ENCODE measurements at places on chromosomes 3 and 15. TPM values are rescaled to one million over a fixed set of nuclear protein-coding genes. Genes with fewer than 3 reads are reported as not detected.

GRCh38 chr15:91055548-91056331 is 33.3 kb upstream of the VPS33B start:
- DNase-seq = peak; percentile 18
- no peak overlapping the region for H3K4me3 ChIP-seq
- no peaks in the 10 kb centered on the region for H3K4me1 ChIP-seq
- H3K27ac ChIP-seq = no peak overlapping the region
- H3K36me3 ChIP-seq = no peaks in the 10 kb centered on the region

GRCh38 chr15:23516866-23517265 is 48.6 kb upstream of the MKRN3 start:
- no peaks in the 10 kb centered on the region for H3K36me3 ChIP-seq
- H3K4me1 ChIP-seq = no peaks in the 10 kb centered on the region
- H3K27ac ChIP-seq = no peak overlapping the region
- DNase-seq = no peak

GRCh38 chr3:59246719-59247401 is 197.0 kb upstream of the CFAP20DC start:
- H3K4me3 ChIP-seq = no peak overlapping the region
- H3K4me1 ChIP-seq = no peaks in the 10 kb centered on the region
- H3K27me3 ChIP-seq = no peaks in the 10 kb centered on the region
- H3K27ac ChIP-seq = no peak overlapping the region
- DNase-seq = no peak

DNA sequence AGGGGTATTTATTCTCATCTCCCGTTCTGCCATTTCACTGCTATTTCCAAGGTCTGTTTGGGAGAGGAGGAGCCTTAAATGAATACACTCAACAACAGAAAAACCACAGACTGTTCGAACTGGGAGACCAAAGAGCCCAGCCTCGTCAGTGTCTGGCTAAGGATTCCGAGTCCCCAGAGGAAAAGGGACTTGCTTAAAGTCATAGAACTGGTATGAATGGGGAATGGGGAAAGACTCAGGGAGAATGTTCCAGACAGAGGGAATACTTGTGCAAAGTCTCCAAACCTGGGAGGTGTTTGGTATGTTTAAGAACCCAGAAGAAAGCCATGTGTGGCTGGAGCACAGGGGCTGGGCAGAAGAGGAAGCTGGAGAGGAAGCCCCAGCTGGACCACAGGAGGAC is 46.9 kb downstream of the FAM43A start:
- H3K4me3 ChIP-seq = no peak overlapping the region
- H3K27me3 ChIP-seq = peaks cover 5% of the 10 kb centered on the region
- DNase-seq = no peak
- no peak overlapping the region for H3K27ac ChIP-seq
- no peaks in the 10 kb centered on the region for H3K4me1 ChIP-seq

DNA sequence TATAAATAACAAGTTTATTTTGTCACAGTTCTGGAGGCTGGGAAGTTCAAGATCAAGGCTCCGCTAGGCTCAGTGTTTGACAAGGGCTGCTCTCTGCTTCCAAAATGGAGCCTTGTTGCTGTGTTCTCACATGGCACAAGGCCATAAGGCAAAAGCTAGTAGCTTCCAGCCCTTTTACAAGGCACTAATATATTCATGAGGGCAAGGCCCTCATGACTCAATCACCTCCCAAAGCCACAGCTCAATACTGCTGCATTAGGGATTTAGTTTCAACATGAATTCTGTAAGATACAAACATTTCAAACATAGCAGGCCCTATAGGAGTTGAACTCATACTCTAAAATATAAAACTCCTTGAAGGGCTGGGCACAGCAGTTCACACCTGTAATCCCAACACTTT is 30.2 kb downstream of the ZBTB11 start:
- H3K4me3 ChIP-seq = no peak overlapping the region
- peaks cover 24% of the 10 kb centered on the region for H3K4me1 ChIP-seq

GRCh38 chr3:194952841-194953241 is 267.2 kb downstream of the FAM43A start:
- H3K27me3 ChIP-seq = no peaks in the 10 kb centered on the region
- no peak overlapping the region for H3K4me3 ChIP-seq
- H3K27ac ChIP-seq = no peak overlapping the region
- no peaks in the 10 kb centered on the region for H3K4me1 ChIP-seq

DNA sequence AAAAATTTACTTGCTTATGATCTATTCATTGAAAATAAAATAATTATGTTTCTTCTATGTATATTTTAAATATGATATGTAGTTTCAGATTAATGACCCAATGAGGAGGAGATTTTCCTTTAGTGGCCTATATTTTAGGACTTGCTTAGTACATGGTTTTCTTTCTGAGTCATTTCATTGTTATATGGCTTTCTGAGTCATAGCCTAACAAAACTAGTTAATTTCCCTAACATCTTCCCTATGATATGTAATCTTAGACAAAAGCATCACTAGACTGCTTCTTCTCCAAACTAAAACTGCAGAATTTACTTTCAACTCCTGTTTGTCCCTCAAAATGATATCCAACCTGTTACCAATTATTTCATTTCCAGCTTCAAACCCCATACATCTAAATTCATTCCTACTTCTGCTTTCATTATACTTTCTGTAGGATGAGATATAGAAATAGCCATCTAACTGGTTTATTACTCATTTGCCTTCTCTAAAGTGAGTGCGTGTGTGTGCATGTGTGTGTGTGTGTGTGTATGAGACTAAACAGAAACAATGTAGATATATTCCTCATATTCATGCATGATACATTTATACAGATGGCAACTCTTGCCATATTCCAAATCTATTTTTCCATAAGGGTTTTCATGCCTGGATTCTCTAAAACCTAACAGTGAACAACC is 915.0 kb upstream of the GBE1 start:
- H3K27ac ChIP-seq = no peak overlapping the region
- H3K27me3 ChIP-seq = no peaks in the 10 kb centered on the region
- DNase-seq = no peak
- H3K4me3 ChIP-seq = no peak overlapping the region

DNA sequence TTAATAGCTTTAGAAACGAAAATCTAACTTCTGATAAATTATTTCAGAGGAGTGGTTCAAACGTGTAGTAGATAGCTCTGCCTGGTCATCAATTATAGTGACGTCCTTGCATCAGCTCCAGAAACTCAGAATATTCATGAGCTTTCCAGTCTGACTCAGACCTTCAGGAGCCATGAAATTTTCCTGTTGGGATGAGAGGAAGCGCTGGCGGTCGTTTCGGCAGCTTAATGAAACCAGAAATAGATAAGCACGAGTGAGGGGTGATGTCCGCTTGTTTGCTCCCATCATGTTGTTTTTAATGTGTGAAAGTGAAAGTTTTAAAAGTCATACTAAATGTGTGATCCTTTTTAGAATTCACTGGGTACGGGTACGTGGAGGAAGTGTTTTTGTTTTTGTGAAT is 141.1 kb downstream of the PGPEP1L start:
- H3K27me3 ChIP-seq = no peaks in the 10 kb centered on the region
- H3K4me3 ChIP-seq = peak overlapping the region; percentile 63
- H3K4me1 ChIP-seq = peaks cover 5% of the 10 kb centered on the region
- no peaks in the 10 kb centered on the region for H3K36me3 ChIP-seq

GRCh38 chr3:74127256-74127655 is 487.2 kb downstream of the CNTN3 start:
- no peak for DNase-seq
- H3K27ac ChIP-seq = no peak overlapping the region
- no peaks in the 10 kb centered on the region for H3K36me3 ChIP-seq
- H3K27me3 ChIP-seq = no peaks in the 10 kb centered on the region
- H3K4me1 ChIP-seq = no peaks in the 10 kb centered on the region
- no peak overlapping the region for H3K4me3 ChIP-seq

DNA sequence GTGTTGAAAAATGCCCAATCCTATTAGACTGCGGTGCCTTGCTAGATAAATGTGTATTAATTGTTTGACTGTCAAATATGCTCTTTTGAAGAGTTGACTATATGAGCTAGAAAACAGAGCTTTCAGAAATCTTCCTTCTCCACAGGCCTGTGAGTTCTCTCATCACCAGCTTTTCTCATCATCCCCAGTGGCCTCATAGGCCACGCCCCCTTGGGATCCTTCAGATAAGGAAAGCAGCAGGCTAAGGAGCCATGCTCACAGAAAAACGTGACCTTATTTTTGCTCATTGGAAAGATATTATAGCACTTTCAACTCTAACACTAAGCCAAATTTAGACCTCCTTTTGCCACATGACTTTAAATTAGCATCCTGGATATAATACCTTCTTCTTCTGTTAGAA is 514.4 kb upstream of the ARRDC4 start:
- no peaks in the 10 kb centered on the region for H3K36me3 ChIP-seq
- H3K4me3 ChIP-seq = no peak overlapping the region
- no peak overlapping the region for H3K27ac ChIP-seq
- no peaks in the 10 kb centered on the region for H3K27me3 ChIP-seq

DNA sequence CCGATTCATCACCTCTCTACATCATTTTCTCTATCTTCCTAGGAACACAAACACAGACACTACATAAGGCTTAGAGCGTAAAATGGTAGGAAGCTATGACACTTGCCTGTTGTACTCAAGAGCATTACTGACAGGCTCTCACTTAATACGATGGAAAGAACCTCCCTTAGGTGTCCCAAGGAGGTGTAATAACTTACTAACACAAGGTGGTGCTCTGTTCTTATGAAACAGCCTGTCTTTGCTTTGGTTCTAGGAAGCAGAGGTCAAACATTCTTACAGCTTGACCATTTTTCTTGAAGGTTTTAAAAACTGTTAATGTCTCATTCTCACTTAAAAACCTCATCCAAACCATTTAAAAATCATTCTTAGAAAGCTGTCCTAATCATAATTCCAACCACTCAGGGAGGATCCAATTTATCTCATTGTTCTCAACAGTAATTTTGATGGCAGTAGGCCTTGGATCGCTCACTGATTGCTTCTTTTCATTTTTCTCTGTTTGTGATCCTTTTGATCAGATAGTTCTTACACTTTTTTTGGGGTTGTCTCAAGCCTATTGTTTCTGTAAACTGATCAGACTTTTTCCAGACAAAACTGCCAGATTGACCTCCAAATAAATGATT is 317.8 kb upstream of the AGTR1 start:
- no peak overlapping the region for H3K27ac ChIP-seq
- H3K27me3 ChIP-seq = no peaks in the 10 kb centered on the region
- no peak overlapping the region for H3K4me3 ChIP-seq
- H3K36me3 ChIP-seq = no peaks in the 10 kb centered on the region

GRCh38 chr3:51276046-51276445 is 109.0 kb upstream of the MANF start:
- no peak overlapping the region for H3K4me3 ChIP-seq
- DNase-seq = no peak
- no peaks in the 10 kb centered on the region for H3K27me3 ChIP-seq
- peaks cover 9% of the 10 kb centered on the region for H3K4me1 ChIP-seq
- no peak overlapping the region for H3K27ac ChIP-seq
- no peaks in the 10 kb centered on the region for H3K36me3 ChIP-seq

- no peak overlapping the region for H3K27ac ChIP-seq
- no peaks in the 10 kb centered on the region for H3K27me3 ChIP-seq
- no peaks in the 10 kb centered on the region for H3K4me1 ChIP-seq
- no peak overlapping the region for H3K4me3 ChIP-seq
- no peaks in the 10 kb centered on the region for H3K36me3 ChIP-seq
- DNase-seq = no peak
Measured at GRCh38 chr15:98874773-98875172, 132.8 kb downstream of the PGPEP1L start.

DNA sequence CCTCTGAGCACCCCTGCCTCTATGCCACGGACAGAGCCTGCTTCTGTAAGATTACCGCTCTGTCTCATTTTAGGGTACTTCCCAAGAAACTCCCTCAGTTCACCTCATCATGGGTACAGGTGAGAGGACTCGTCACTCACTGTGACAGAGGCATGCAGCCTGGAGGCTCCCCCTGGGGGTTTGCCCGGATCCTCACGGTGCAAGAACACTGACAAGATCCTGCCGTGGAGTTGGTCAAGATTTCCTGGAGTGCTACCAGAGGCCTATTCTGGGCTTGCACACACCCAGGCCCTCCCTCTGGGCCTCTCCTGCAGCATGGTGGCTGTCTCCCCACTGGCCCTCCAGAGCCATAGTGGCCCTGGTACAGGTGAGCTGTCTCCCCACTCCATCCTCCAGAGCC is 103.1 kb upstream of the TNIK start:
- H3K27me3 ChIP-seq = no peaks in the 10 kb centered on the region
- peak; percentile 25 for DNase-seq
- H3K36me3 ChIP-seq = no peaks in the 10 kb centered on the region
- H3K4me1 ChIP-seq = peaks cover 14% of the 10 kb centered on the region
- no peak overlapping the region for H3K4me3 ChIP-seq

GRCh38 chr3:126116526-126116925 is 32.6 kb upstream of the SLC41A3 start:
- no peaks in the 10 kb centered on the region for H3K36me3 ChIP-seq
- no peak for DNase-seq
- H3K4me3 ChIP-seq = no peak overlapping the region
- H3K27ac ChIP-seq = no peak overlapping the region
- no peaks in the 10 kb centered on the region for H3K27me3 ChIP-seq

DNA sequence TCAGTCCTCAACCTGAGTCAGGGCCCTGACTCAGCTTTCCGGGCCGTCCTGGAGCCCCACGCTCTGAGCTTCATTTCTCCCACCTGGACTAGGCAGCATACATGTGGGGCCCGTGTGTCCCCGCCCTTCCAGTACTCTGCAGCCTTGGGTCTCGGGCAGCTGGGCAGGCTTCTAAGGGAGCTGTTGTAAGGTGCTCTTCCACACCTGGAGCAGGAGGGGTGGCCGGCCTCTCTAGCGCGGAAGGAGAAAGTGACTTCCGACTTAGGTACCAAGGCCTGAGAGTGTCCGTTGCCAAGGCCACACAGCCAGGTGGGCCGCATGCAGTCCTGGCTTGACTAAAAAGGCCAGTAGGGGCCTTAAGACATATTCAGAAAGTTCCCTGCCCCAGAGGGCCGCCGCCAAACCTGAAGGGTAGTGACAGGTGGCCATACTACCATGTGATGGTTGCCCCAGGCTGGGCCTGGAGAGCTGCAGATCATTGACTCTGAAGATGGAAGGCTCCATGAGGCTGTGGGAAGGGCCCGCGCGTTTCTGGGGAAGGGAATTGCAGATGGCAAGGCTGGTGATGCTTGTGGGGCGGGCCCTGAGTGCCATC is 9.4 kb upstream of the SEMA3B start:
- H3K27me3 ChIP-seq = no peaks in the 10 kb centered on the region
- H3K36me3 ChIP-seq = peaks cover 35% of the 10 kb centered on the region
- H3K4me3 ChIP-seq = no peak overlapping the region

- H3K4me1 ChIP-seq = no peaks in the 10 kb centered on the region
- H3K27me3 ChIP-seq = no peaks in the 10 kb centered on the region
Measured at GRCh38 chr15:66228807-66229735, 24.5 kb downstream of the MEGF11 start.

TMEM40 gene
- total RNA-seq = not detected

HYAL3 gene
- total RNA-seq = 5.4 TPM

UQCC5 gene
- 13.2 TPM for total RNA-seq

TUBGCP5 gene
- total RNA-seq = 26.0 TPM
